ENCODE measurements at places on chromosomes 2 and 18. TPM values are rescaled to one million over a fixed set of nuclear protein-coding genes. Genes with fewer than 3 reads are reported as not detected.

The CRYGD gene
- total RNA-seq = not detected

DNA sequence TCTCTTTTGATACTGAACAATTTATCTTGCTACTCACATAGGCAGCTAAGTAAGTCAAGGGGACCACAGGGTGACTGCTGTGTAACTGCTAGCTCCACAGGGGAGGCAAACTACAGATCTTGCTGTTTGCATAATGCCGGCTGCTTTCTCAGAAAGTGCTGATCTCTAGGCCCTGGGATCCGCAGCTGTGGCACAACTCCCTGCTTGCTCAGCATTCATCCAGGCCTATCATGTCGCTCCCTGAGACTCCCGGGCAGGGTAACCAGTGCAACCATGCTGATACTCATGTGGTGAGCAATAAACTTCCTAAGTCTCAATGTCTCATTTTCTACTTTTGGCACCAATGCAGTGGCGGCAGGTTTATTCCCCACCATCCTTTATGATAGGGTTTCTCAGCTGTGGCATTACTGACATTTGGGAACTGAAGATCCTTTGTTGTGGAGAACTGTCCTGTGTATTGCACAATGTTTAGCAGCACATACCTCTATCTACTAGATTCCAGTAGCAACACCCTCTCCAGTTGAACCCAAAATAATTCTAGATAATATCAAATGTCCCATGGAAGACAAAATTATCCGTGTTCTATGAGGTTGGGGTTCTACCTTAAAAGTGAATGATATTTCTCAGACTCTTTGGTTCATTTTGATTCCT, 1101.3 kb downstream of the LRP1B start:
- DNase-seq = no peak

DNA sequence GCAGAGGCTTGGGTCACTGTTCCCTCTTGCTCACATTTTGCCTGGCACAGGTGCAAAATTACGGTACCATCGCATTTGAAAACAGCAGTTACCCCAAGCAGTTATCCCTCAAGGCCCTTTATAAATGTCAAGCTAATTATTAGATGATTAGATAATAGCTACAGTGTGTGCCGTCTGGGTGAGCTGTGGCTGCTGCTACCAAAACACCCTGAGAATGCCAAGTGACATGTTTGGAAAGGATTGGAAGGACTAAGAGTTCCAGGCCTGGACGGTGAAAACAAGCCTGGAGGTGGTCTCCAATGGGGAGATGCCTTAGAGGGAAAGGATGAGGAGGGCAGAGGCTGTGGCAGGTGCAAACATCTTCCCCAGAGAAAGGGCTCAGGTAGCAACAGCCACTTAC, 120.6 kb downstream of the CAPN13 start:
- no peak for DNase-seq

GRCh38 chr2:145481334-145481922, 961.5 kb upstream of the ZEB2 start:
- no peak for DNase-seq

DNA sequence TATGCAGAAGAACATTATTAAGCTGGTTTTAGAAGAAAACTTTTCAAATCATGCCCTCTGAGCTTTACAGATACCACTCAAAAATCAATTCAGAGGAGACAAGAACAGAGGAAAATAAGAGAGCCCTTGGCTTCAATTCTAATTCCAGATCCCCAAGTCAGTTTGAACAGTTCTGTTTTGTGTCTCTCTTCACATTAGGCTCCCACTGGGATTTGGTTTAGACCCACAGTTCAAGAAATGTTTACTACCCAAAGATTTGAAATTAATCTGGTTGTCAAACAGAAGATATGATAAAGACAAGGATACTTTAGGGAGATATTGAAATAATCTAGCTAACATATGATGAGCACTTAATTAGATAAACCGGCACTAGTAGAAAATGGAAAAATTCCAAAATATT, 329.5 kb downstream of the RAD51AP2 start:
- DNase-seq = no peak

DNA sequence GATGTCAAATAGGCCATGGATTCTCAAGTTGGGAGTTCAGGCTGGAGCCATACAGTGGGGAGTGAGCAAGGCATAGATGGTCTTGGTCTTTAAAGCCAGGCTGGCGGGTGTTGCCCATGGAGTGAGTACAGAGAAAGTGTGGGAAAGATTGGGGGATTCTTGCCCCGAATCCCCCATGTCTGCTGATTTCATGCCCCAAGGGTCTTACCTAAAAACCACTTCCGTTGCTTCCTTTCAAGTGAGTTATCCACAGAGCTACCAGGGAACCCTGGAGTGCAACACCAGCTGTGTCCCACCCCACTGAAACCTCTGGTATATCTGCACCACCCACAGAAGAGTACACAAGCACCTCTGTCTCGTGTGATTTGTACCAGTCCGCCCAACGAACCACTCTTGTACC, 31.4 kb downstream of the FHOD3 start:
- DNase-seq = no peak

DNA sequence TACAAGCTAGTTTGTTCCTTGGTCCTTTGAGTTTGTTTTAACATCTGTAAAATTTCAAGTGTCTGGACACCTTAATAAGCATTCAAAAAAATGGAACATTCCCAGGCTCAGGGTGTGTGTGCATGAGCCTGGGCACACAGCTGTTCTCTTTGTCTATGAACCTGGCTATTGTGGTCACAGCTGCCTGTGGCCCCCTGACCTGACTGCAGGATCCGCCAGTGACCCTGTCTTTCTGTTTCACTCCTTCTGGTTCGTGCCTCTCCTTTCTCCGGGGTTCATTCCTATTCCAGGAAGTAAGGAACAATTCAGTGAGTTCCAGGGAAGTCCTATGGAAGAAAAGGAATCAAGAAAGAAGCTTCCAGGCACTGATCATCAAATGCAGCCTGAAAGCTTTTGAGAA, 35.6 kb downstream of the VWA3B start:
- DNase-seq = no peak

- no peak for DNase-seq
Measured at GRCh38 chr2:68388358-68388757, 23.3 kb downstream of the PLEK start.

DNA sequence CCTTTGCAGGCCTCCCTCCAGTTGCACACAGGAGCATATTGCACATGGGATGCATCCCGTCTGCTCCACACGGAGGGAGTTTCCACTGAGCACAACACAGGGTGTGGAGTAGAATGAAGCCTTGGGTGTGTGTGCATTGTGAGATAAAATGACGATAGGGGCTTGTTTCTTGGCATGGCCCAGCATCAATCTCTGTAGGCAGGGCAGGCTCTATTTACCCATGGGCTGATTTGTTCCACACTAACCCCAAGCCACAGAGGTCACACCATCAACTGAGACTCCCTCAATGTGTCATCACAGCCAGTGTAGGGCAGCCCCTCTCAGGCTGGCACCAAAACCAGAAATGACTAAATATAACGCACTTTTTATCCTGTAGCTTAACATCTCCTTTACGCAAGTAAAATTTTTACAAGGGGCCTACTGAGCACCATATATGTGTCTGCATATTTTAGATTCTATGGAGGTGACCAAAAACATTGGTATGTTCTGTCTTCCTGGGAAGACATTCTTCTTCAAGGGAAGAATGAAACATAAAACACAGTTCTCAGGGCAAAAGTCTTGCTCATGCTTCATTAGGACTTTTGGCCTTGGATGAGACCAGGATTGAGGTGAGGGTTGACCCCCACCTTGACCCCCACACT, 2.7 kb upstream of the GKN1 start:
- DNase-seq = peak; percentile 95

DNA sequence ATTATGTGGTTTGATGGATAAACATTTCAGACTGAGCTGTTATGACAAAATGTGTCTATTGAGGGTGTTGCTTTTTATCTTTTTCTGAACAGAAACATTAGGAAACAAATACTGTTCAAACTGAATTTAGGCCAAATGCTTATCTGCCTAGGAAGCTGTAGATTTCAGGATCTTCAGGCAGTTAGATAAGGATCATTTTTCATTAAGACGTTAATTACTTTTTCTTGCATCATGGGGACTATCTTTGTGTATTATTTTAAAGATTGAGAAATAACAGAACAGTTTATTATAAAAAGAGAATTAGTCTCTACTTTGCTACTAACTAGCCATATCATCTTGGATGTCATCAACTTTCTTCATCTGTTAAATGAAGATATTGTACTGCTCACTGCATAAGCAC, 107.5 kb downstream of the TTC27 start:
- no peak for DNase-seq

- DNase-seq = no peak
Measured at GRCh38 chr18:58201733-58202730, 158.0 kb downstream of the NEDD4L start.

DNA sequence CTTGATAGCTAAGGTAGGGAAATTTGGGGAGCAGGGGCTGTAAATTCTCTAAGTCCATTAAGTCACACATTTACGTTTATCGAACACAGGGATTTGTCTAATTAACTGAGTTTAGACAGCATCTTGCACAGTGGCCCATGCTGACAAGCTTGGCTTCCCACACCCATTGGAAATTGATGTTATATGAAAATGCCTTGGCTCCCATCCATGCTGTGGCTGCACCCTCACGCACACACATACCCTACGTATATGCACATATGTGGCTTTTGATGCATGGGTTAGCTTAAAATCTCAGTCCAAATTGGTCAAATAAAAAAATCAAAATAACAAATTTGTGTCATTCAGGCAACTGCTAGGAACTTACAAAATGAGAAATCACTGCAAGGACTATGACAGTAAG, 37.8 kb downstream of the SEC11C start:
- no peak for DNase-seq

DNA sequence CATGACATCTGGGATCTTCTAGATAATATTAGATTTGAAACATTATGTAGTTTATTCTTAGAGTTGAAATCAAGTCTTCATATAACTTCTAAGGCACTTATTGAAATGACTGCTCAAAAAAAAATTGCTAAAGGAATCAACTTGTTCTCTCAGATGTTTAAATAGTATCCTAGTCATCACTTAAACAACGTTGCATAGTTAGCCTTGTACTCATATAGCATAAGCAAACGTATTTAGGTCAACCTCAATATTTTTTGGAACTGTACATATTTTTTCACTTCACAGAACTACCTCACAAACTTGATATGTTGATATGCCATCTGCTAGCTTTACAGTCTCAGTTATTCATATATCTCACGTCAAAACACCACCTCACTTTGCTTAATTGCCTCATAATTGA, 47.1 kb upstream of the CREB1 start:
- DNase-seq = no peak

DNA sequence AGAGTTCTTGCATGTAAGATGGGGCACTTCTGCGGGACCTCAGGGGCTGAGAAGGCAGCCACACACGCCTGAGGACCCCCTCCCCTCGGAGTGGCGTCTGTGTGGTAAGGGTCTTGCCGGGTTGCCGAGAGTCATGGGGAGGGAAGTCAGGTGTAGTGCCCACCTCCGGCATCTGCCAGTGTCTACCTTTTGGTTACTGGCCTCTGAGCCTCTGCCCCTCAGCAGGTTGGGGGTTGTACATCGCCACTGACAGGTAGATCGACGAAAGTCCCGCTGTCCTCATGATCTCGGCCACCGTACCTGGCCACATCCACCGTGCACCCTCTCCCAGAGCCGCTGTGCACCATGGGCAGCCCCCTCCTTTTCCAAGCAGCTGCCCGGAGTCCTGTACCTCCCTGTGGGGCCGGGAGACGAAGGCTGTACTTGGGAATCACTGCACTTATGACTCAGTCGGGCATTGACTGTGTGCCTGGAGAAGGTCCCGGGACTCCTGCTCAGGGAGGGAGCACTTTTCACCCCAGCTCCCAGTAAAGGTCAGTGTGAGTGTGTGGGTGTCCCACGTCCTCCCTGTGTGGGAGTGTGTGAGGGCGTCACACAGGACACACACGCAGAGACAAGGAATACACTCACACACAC, 332.4 kb upstream of the MYT1L start:
- no peak for DNase-seq
